NCI-H69 (cell line): ENCODE measurements at places on chromosomes 13 and 19.
A peak's percentile ranks its signal among the peaks of the same experiment; 100 is the strongest.

- DNase-seq = peak; percentile 59
Measured at GRCh38 chr13:93750676-93751075, 524.1 kb downstream of the GPC6 start.

GRCh38 chr13:50348371-50348770 is 333.1 kb downstream of the KCNRG start:
- no peak for DNase-seq

GRCh38 chr19:32817569-32818476 is 51.7 kb downstream of the SLC7A9 start:
- DNase-seq = no peak

DNA sequence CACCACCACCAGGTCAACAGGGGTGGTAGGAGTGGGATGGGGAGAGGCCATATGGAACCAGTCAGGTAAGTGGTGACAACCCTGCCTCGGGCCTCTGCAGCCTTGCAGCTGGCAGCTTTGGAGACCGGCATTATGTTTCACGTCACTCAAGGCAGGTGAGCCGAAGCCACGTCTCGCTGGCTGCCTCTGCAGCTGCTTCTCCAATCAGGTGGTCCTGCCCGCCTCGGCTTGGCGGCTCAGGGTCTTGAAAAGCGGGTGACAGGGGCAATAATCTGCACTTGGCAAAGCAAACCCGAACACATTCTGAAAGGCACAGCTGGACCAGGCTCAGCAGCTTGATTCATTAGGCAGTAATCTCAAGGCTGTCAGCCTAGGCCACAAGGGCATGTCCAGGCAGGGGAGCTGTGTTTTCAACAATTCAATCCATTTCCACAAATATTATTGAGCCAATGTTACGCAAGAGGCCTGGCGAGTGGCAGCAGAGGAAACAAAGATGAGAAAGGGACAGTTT is 77.4 kb upstream of the PCDH8 start:
- DNase-seq = peak; percentile 81

DNA sequence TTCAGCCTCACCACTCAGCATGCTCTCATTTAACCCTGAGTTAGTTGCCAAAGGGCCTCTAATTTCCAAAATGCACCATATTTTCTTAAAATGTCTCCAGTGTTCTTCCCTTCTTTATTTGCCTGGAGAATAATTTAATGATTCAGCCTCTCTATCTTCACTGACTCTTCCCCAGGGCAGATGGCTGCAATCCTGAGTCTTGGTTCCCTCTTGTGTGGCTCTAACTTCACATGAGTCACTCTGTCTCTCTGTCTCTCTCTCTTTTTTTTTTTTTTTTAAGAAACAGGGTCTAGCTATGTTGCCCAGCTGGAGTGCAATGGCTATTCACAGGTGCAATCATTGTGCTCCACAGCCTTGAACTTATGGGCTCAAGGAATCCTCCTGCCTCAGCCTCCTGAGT is 251.4 kb downstream of the VWA8 start:
- no peak for DNase-seq
